ENCODE measurements at places on chromosomes 11 and 22. TPM values are rescaled to one million over a fixed set of nuclear protein-coding genes. Genes with fewer than 3 reads are reported as not detected.
A peak's percentile ranks its signal among the peaks of the same experiment; 100 is the strongest.

The TMPRSS13 gene
- total RNA-seq = 0.67 TPM

The RTN4R gene
- 2.4 TPM for total RNA-seq

The NOX4 gene
- 3.9 TPM for total RNA-seq

The MIOX gene
- total RNA-seq = not detected

The RPS6KA4 gene
- 23.4 TPM for total RNA-seq

DNA sequence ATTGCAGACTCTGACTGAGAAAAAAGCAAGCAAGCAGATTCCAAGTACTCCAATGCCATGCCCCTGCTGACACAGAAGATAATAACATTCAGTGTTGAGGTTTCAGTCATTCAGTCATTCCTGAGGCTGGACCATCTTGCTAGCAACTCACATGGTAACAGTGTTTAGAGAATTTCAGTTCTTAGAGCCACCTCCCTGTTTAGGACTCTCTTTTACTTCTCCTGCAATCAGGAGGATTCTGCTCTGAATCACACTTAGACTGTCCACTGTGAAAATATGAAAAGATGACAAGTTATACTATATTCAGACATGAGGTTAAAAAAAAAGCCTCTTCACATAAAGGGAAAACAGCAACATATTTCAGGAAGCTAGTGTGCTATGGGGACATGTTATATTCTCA, 183.9 kb upstream of the CTSC start:
- ATAC-seq = no peak

DNA sequence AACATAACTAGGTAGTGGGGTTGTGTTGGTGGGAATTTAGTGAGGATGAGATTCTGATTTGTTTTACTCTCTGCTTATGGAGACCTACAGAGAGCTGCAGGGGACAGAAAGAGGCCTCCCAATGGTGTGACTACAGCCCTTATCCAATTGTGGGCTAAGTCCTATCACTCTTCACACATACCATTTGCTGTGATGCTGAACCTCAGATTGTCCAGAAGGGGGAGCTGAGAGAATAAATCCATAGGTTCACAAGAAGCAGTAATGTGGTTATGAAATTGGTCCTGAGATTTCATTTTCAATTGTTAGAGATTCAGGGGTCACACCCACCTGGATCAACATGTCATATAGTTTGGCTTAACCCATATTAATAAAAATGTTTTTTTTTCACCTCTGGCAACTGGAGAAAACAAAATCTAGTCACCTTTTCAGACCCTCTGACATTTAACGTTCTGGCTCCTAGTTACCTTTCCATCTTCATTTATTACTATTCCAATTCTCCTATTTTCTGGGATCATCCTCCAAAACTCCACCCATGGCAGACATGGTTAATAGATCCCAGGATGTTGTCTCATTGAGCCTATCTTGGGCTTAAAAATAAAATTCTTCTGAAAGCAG, 53.3 kb upstream of the PTPN5 start:
- no peak for ATAC-seq

DNA sequence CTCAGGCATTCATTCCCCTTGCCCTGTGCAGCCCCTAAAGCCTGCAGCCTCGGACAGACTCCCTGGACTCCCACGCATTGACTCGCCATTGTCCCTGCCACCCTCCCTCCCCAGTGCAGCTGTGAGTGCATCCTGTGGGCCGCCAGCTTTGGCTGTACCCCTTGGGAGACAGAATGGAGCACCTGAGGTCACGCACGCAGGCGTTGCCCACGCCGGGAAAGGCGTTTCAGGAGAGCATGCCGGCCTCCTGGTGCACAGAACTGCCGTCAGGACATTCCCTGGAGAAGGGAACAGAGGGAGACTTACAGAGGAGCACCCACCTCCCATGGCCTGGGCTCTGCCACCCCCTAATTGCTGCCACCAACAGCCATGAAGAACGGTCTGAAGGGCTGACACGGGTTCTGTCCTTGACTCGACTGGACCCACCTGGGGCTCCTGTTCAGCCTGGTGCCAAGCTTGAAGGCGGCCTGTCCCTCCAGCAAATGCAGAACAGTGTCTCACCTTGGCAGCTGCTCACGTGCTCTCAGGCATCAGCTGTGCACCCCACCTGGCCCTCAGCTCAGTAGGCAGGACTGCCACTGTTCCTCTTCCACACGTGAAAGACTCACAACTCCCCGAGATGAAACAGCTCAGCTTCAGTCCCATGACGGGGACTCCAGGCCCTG, 503.8 kb downstream of the BRD1 start:
- no peak for ATAC-seq

GRCh38 chr11:44029977-44030911, 17.5 kb upstream of the ACCSL start:
- peak; percentile 76 for ATAC-seq

- ATAC-seq = no peak
Observed at GRCh38 chr11:64134963-64135362, 30.9 kb downstream of the MACROD1 start.

DNA sequence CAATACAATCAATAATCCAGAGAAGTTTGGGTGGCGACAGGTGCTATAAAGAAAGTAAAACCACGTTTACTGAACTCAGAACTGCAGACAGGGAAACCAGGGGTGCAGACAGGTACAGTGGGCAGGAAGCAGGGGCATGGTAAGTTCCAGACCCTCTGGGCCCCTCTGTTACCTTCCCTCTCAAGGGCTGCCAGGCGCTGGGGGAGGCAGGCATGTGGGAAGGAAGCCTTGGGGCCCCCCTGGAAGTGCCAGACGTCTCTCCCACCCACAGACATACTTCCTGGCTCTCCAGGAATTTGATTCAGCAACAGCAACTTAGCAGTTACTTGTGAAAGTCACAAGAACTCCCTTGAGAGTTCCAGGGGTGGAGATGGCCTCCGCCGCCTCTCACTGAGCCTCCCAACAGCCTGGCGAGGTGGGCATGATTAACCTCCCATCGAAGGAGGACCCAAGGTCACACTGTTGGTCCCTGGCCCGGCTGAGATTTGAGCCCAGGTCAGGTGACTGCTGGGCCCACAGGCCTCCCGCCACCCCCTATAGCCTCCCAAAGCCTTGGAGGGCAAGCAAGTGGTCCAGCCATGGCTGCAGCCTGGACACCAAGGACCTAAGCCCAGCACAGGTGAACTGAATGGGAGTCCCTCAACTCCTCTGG, 14.1 kb upstream of the TSKU start:
- ATAC-seq = no peak

DNA sequence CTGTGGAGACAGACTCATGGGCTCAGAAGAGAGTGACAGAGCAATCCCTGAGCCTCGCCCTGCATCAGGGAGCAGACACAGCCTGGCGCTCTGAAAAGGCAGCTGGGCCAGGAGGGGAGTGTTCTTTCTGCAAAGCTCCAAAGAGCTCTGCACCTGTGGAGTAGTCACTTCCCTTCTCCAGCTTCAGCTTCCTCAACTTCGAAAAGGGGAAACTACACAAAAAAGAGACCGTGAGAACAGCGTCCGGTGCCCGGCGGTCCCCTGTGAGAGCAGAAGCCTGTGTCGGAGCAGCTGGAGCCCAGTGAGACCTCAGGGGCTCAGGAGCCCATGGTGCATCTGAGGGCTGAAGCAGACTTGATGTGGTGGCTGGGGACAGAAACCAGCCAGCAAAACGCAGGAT, 35.1 kb downstream of the TP53I11 start:
- ATAC-seq = no peak

DNA sequence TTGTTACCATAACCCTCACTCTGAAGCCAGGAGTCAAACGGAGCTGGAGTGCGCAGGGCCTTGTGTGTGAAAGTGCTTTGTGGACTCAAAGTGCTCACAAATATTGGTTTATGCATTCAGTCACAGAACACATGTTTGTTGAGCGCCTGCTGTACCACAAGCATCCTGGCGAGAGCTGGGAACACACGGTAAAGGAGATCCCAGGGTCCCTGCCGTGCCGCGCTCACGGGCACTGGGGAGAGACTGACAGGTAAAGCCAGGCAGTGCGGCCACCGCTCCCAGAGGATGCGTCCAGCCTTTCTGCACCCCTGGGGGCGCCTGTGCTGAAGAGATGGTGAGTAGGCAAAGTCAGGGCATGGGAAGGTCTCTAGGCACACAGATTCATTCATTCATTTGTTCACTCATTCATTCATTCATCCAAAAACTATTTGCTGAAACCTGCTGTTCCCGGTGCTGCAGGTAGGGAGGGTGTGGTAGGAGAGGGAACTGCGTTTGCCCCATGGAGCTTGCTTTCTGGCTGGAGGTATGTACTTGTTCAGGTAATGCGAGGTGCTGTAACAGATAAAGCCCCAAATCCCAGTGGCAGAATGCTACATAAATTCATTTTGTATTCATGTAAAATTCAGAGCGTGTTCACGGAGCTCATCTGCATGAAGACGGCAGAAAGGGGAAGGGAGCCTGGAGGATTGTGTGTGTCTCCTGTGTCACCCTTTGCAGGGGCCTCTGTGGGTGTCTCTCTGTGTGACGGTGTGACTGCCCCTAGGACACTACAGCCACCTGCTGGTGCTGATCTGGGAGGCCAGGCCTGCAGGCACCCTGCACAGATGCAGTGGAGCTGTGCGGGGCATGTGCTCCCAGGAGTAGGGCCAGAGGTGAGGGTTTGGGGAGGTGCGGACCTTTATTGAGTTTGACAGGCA, 167.0 kb upstream of the B3GAT1 start:
- no peak for ATAC-seq

- no peak for ATAC-seq
Observed at GRCh38 chr22:26471522-26471921, 12.1 kb downstream of the HPS4 start.

- ATAC-seq = no peak
Observed at GRCh38 chr22:44348971-44349560, 36.3 kb upstream of the SHISAL1 start.

- ATAC-seq = no peak
Observed at GRCh38 chr11:118193910-118194566, 17.6 kb upstream of the SCN2B start.

- ATAC-seq = no peak
Observed at GRCh38 chr11:70090961-70091381, 12.9 kb downstream of the ANO1 start.

GRCh38 chr22:29872989-29873388, 10.0 kb upstream of the MTMR3 start:
- no peak for ATAC-seq

DNA sequence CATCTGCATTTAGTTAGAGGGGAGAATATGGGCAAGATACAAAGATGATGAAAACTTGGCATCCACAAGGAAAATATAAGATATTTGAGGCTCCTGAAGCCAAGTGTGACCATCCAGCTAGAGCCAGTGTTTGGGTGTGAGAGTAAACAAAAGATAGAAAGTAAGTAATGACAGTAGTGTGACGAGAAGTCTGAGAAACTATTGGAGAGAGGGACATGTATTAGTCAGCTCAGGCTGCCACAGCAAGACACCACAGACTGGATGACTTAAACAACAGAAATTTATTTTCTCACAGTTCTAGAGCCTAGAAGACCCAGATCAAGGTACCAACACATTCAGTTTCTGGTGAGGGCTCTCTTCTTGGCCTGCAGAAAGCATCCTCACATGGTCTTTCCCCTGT, 6.4 kb upstream of the CCKBR start:
- ATAC-seq = no peak

DNA sequence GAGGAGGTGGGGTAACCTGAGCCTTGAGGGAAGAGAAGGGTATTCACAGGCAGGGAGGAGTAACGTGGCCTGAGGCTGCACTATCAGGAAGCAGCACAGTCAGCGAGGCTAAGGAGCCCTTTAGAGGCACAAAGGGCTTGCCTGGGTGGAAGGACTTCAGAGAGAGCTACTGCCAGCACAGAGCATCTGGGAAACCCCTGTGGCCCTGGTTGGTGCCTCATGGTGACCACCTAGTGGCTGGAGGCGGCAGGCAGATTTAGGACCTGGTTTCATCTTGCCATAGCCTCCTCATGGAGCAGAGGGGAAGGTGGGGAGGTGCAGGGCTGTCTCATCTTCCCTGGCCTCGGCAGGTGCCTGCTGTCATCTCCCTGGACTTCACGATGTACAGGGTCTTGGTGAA, 64.5 kb downstream of the MPPED1 start:
- ATAC-seq = no peak

GRCh38 chr11:118735203-118735602, 55.8 kb upstream of the TREH start:
- ATAC-seq = no peak

- ATAC-seq = no peak
Observed at GRCh38 chr22:35158336-35158735, 92.4 kb downstream of the ISX start.
